ENCODE measurements at places on chromosomes 11 and 22. TPM values are rescaled to one million over a fixed set of nuclear protein-coding genes. Genes with fewer than 3 reads are reported as not detected.

MYH9 gene
- 454 TPM for total RNA-seq

ART1 gene
- total RNA-seq = not detected

PATE2 gene
- total RNA-seq = not detected

WNT7B gene
- 0.41 TPM for total RNA-seq

KCNK4 gene
- total RNA-seq = 0.76 TPM

CYB5R2 gene
- total RNA-seq = 29.2 TPM

OR8D4 gene
- 0.07 TPM for total RNA-seq

BATF2 gene
- 3.7 TPM for total RNA-seq

ALDH3B1 gene
- total RNA-seq = 2.4 TPM

RTN4R gene
- total RNA-seq = 12.9 TPM

CEP164 gene
- 64.2 TPM for total RNA-seq

ADAMTS15 gene
- 2.4 TPM for total RNA-seq

SLC6A5 gene
- not detected for total RNA-seq

MYEOV gene
- not detected for total RNA-seq

PRRG4 gene
- 2.3 TPM for total RNA-seq

KRTAP5-8 gene
- 0.64 TPM for total RNA-seq

GSTP1 gene
- 459 TPM for total RNA-seq

NXPE1 gene
- not detected for total RNA-seq

MS4A6E gene
- not detected for total RNA-seq

CHRNA10 gene
- total RNA-seq = 0.76 TPM

BTBD18 gene
- not detected for total RNA-seq

RAPSN gene
- total RNA-seq = not detected

OR9Q2 gene
- total RNA-seq = not detected

RTN4RL2 gene
- not detected for total RNA-seq

CD3G gene
- total RNA-seq = 0.34 TPM

NNMT gene
- 147 TPM for total RNA-seq
